ENCODE measurements at places on chromosomes 2 and 18.

GRCh38 chr2:63056107-63057050, 5.7 kb downstream of the OTX1 start:
- DNase-seq, result peak; percentile 82

DNA sequence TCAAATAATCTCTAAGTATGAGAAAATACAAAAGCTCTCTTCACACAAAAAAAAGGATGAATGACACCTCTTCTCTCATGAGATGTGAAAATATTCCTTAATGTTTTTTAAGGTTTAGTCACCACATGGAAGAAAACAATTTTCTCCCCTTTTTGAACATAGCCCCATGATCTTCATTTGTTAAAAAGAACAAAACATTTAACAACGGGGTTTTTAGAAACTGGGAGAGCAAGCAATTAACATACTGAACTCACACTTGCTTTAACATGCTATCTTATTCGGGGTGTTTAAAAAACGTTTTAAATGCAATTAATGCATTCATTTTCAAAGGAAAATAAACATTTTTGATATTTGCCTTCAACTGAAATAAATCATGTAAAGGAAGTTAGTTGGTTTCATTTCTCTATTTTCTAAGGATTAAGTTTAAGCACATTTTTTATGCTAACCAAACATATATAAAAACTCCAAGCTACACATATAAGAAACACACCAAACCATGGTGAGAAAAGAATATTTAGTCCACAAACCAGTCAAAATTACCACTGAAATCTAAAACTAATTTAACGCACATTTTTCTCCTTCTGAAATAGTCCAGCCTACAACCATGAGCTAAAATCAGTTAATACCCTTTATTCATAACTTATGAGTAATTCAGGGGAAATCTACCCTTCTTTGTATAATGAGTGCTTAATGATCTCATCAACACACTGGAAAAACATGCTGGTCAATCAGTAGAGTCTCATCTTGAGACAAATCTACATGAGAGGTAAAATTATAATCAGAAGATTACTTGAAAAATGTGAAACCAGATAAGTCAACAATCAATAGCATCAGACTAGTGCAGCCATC, 8.2 kb downstream of the FBXO11 start:
- DNase-seq, result no peak

- DNase-seq, result no peak
Measured at GRCh38 chr2:112805542-112805941, 21.2 kb upstream of the IL1A start.

DNA sequence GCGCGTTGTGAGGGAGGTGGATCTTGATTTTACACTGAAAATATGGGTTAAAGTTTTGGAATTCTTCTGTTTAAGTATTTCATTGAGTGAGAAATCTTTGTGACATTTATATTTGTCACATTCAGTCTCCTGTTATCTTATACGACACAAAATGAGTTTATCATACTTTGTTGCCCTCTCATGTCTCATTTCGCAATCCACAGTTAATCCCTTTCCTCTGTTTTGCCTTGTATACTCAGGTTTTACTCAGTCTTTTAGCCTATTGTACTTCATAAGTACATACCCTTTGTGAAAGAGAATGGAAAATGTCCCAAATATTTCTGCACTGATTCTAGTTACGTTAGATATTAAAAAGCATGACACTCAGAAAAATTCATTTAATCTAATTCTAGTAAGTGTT, 142.7 kb downstream of the ATP9B start:
- DNase-seq, result no peak

- DNase-seq, result no peak
Measured at GRCh38 chr2:138514173-138514572, 12.6 kb downstream of the SPOPL start.

- DNase-seq, result peak; percentile 26
Measured at GRCh38 chr18:67243799-67244587, 272.5 kb downstream of the DSEL start.

GRCh38 chr2:152380261-152381055, 45.5 kb downstream of the FMNL2 start:
- DNase-seq, result no peak

- no peak for DNase-seq
Measured at GRCh38 chr2:13686262-13686661, 946.3 kb upstream of the LRATD1 start.

GRCh38 chr2:240946046-240946445, 39.9 kb downstream of the CROCC2 start:
- DNase-seq, result peak; percentile 49

DNA sequence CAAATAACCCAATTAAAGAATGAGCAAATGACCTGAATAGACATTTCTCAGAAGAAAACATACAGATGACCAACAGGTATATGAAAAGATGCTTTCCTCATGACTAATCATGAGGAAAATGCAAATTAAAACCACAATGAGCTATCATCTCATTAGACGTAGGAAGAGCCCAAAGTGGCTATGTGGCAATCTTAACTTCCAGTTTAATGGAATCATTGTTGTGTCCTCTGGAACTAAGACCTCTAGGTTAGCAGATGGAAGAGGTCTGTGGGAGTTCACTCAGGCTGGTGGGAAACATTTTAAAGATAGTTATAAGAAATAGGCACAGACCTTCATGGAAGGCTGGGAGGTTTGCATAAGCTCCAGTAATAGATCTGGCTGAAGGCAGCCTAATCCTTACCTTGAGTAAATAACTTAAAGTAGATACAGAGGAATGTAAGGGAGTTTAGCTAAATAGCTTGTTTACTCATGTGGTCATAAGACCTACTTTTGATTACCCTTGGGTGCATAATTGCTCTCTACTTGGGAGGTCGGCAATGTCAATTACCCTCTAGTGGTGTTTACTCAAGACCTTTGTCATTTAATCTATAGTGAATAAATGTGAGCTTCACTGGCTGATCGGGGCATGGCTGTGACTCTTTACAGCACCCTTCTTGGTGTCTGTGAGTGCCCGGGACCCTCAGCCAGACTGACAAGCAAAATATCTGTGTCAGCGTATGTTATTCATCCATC, 119.0 kb downstream of the GULP1 start:
- no peak for DNase-seq

DNA sequence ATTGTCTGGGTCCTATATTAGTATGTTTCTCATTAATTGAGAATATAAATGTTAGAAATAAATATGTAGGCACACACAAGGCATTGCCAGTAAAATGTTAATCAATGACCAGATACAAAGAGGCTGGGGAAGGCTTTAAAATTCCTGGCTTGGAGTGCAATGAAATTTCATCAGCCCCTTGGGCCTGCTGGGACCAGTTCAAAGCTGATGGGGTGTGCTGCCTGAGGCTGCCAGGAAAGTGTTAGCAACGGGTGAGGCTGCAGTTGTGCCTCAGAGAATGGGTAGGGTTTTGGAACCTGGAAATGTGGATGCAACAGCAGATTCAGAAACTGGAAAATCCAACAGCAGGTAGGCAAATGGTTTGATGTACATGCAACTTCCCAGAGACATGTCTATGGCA, 68.9 kb downstream of the DIPK1C start:
- DNase-seq, result no peak

GRCh38 chr2:71697106-71698004, 244.0 kb downstream of the DYSF start:
- DNase-seq, result no peak

GRCh38 chr18:36302676-36303075, 5.2 kb downstream of the FHOD3 start:
- no peak for DNase-seq

DNA sequence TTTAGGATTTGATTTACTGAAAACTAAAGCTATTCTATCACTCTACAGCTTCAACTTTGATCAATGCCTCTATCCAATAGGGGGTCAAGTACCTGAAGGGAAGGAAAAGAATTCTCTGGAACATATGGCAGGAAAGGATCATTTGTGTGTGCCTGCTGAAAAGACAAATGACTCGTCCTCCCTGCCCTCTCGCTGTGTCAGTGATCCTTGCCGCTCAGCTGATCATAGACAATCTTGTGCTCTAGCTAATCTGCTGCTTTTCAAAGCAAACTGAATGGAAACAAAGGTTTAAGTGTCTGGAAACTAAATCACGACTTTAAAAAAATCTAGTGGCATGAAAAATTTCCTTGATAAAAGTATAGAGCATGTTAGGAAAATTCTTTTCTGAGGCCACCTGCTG, 75.6 kb upstream of the CPO start:
- DNase-seq, result no peak

- DNase-seq, result no peak
Measured at GRCh38 chr2:15602393-15602792, 10.7 kb downstream of the DDX1 start.

DNA sequence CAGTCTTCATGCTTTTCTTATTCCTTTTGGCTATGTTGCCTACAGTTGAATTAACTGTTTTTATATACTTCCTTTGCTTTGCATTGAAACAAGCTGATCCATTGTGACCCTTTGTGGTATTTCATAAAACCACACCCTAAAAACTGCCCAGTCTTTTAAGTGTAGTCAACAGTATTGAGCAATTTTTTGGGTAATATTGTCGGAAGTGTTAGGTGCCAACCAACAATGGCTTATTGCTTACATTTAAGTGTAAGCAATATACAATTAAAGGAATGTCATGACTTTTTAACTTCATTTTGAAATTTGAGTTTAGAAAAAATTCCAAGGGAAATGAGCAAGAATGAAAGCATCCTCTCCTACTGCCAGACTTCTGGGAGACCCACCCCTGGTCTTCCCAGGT, 174.1 kb downstream of the NEDD4L start:
- DNase-seq, result no peak

- no peak for DNase-seq
Measured at GRCh38 chr18:43129946-43130524, 14.6 kb upstream of the RIT2 start.

GRCh38 chr2:208036357-208036756, 11.0 kb upstream of the PLEKHM3 start:
- DNase-seq, result no peak

GRCh38 chr2:11446733-11447248, 19.2 kb downstream of the E2F6 start:
- DNase-seq, result peak; percentile 59

- DNase-seq, result peak; percentile 76
Measured at GRCh38 chr2:15159751-15160177, 401.4 kb downstream of the NBAS start.

- no peak for DNase-seq
Measured at GRCh38 chr2:124121760-124122275, 96.7 kb downstream of the CNTNAP5 start.

- DNase-seq, result peak; percentile 74
Measured at GRCh38 chr2:239295377-239296019, 105.3 kb downstream of the HDAC4 start.

DNA sequence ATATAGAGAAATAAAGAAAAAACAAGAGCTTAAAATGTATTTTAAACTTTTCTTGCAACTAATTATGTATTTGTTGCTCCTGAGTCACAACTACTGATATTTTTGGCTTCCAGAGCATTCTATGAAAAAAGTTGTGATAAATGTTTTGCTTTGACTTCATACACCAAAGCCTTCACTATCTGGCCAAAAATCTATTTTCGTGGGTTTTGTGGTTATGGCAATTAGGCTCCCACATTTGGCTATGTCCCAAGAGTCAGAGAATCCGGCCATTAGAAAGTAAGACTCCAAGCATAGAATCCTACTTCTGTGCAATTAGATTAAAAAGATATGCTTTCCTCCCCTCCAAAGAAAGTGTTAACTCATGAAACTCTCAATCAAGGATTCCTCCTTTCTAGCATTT, 1456.1 kb upstream of the ACVR2A start:
- peak; percentile 83 for DNase-seq

- DNase-seq, result no peak
Measured at GRCh38 chr2:96546321-96546720, 9.8 kb downstream of the ARID5A start.

DNA sequence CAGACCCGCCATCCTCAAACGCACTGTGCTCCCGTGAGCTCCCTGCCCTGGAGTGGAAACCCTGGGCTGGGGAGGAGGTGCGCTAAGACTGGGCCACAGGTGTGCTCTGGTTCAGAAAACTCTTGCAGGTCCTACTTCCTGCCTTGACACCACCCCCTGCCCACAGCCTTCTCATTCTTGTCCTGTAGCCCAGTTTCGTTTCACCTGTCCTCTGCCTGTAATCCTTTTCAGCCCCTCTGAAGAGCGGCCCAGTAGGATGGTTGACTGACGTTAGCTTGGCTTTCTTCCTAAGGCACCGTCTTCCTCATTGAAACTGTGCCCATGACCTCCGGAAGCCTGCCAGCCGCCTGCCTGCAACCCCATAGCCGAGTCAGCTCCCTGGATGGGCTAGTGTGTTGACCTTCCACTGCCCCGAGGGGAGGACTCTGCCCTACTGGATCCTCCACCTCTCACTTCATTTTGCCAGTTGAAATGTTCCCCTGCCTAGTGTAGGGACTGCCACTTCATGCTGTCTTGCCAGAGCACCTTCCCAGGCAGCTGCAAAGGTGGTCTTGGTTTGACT, 116.9 kb downstream of the AGAP1 start:
- DNase-seq, result no peak

GRCh38 chr2:19500126-19500525, 141.7 kb upstream of the OSR1 start:
- DNase-seq, result no peak

- DNase-seq, result peak; percentile 15
Measured at GRCh38 chr2:37415128-37415820, 70.8 kb downstream of the QPCT start.

- peak; percentile 45 for DNase-seq
Measured at GRCh38 chr2:240992572-240993291, 5.7 kb upstream of the SNED1 start.

GRCh38 chr2:201267278-201268030, 7.1 kb downstream of the CASP8 start:
- DNase-seq, result no peak

- DNase-seq, result no peak
Measured at GRCh38 chr2:127561371-127561770, 25.9 kb downstream of the MYO7B start.

DNA sequence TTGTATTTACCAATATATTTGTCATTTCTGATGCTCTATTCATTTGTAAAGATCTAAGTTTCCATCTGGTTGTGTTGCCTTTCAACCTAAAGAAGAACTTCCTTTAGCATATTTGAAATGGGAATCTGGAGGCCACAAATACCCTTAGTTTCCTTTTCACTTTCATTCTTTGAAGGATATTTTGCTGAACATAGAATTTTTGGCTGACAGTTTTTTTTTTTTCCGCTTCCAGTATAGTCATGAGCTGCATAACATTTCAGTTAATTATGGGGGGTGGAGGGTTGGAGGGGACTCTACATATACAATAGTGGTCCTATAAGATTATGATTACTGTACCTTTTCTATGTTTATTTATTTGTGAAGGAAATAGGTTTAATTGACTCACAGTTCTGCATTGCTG, 83.9 kb downstream of the CERS6 start:
- DNase-seq, result no peak

DNA sequence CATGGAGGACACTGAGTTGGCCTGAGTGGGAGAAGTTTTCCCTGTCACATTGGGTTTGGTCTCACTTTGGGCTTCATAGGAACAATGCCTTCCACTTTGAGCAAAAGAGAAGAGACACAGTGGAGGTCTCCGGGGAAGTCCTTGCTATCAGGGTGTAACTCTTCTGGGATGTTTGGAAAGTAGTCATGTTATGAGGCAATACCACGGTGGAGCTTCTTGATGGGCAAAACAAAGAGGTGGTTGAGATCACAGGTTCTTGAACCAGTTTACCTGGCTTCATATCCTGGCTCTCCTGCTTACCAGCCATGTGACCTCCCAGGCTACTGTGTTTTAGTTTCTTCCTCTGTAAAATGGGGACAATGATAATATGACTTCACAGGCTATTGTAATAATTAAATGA, 478.6 kb downstream of the SLC4A3 start:
- DNase-seq, result no peak
